ENCODE measurements at places on chromosomes 7 and 10.

- DNase-seq, result no peak
Observed at GRCh38 chr7:94595717-94596116, 60.2 kb downstream of the SGCE start.

GRCh38 chr10:133079836-133080682, 7.7 kb upstream of the ADGRA1 start:
- peak; percentile 13 for DNase-seq

GRCh38 chr7:13240349-13240748, 552.9 kb downstream of the ARL4A start:
- no peak for DNase-seq

DNA sequence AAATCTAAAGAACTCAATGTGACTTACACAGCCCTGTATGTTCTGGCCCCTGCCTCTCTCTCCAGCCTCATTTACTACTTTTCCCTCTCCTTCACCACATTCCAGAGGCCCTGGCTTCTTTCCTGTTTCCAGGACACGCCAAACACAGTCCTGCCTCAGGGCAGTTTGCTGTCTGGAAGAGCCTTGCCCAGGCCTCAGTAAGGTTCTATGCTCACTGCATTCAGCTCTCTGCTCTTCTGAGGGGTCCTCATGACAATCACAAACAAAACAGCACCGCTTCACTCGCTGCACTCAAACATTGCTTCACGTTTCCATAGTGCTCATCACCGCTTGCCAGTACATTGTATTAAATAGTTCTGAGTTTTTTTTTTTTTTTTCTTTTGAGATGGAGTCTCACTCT, 35.1 kb upstream of the GARS1 start:
- peak; percentile 70 for DNase-seq

- DNase-seq, result no peak
Observed at GRCh38 chr7:30003098-30003497, 13.5 kb upstream of the SCRN1 start.

- DNase-seq, result no peak
Observed at GRCh38 chr7:129405527-129405926, 28.7 kb upstream of the STRIP2 start.

DNA sequence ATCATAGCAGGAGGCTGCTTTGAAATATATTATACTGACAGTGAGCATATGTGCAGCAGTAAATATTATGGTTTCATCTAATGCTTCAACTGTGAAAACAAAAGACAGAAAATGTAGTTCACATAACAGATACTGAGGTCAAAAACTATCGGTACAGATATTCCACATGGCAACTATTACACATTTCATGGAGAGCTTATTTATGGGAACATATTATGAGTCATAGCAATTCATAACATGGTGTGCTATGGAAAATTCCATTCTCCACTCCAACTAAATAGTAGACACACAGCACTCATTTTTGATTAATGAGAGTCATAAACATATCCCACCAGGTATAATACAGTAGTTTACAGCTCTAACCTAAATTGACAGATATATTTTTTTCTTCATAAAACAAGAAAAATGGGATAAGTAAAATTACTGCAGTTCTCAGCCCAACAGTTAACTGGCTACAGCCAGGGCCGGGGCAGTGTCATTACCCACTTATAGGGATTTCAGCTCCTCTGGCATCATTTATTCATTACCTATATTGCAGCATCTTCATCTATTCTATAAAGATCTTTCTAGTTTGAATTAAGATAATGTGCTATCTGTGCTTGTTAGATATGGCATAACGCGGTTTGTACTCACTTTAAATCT, 475.6 kb upstream of the KLF6 start:
- peak; percentile 98 for DNase-seq

DNA sequence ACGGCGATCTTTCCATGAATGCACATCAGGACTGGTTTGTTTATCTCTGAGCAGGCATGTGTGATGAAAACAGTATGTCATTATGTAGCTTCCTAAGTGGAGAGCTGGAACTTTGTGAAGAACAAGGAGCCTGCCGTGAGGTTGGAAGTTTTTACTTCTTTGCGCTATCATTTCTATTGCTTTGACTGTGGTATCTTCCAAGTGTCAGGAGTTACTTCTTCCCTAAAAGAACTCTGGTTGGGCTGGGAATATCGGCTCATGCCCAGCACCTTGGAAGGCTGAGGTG, 167.4 kb upstream of the AHR start:
- DNase-seq, result no peak

GRCh38 chr10:87651801-87652200, 7.9 kb upstream of the PAPSS2 start:
- no peak for DNase-seq

DNA sequence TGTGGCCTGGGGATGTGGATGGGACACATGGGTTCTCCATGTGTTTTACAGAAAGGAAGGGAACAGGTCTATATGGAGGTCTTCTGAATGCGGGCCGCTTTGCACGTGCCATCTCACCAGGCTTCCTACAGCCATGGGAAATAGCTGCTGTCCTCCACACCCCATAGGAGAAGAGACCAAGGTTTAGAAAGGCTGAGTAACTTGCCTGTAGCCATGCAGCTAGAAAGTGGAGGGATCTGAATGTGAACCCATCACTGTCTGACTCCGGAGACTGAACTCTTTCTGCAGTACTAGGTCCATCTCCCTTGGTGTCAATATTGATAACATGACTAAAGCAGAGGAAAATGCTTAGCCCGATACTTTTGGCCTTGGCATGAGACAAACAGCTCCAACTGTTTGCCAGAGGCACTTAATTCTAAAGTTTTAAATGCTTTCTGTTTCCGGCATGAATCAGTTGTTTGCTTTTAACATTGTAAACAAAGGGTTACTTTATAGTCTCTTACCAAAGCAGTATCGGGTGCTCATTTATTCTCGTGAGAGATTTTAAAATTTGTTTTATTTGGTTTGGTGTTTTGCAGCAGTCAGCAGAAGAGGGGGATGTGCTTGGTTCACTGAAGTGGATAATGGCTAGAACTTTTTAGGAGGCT, 64.8 kb upstream of the LOXL4 start:
- no peak for DNase-seq

DNA sequence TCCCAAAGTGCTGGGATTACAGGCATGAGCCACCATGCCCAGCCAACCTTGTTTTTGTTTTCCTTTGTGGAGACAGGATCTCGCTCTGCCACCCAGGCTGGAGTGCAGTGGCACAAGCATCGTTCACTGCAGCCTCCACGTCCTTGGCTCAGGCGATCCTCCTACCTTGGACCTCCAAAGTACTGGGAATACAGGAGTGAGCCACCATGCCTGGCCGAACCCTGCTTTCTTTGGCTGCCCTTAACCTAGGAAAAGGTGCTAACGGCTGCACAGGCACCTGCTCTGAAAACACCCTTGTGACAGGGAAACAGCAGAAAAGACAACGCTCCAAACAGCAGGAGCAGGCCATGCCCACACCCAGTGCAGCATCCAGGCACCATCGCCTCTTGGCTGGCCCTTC, 71.9 kb downstream of the OAT start:
- no peak for DNase-seq

DNA sequence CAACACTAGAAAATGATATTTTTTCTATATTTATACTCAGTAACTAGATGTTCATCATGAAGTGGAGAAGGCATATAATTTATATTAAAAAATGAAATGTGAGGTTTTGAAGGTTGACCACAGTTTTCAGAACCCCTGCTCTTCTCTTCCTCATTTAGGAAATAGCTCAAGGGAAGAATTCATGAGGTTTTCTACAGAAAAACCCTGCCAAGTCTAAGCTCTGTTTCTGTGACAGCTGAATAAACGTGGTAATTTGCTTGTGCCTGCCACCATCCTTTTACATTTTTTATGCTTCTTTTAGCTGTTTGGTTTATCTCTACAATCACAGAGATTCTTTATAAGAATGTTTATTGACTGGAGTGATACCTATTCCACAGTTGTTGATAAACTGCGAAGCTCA, 630.3 kb upstream of the POT1 start:
- no peak for DNase-seq

DNA sequence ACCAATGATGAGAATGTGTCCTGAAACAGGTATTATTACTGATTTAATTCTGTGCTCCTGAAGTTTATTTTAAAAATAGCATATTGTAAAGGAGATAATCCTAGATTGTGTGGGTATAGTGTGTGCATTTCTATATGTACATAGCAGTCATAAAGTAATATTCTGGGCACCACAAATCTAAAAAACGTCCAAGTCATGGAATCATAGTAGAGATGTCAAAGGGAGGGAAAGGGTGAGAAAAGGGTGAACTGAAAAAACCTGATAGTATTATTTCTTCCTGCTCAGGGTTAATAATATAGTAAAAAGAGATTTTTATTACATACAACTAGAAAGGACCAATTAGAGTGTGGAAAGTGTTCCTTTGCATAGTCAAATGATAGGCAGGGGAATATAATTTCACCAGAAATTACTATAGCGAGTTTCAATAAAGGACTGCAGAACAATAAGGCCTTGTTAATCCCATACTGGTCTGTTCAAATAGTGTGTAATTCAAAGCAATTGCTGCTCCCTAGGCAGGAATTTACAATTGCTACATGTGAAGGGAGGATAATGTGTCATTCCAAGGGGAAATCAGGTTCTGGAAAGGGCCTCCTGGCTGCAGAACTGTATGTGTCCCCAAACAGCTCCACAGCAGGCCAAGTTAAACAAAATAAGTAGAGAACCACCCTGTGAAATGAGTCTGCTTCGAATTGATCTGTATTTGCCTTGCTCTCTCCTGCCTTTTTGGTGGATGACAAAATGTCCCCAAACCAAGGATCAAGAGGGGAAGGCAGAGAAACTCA, 42.5 kb upstream of the KMT2E start:
- peak; percentile 39 for DNase-seq

DNA sequence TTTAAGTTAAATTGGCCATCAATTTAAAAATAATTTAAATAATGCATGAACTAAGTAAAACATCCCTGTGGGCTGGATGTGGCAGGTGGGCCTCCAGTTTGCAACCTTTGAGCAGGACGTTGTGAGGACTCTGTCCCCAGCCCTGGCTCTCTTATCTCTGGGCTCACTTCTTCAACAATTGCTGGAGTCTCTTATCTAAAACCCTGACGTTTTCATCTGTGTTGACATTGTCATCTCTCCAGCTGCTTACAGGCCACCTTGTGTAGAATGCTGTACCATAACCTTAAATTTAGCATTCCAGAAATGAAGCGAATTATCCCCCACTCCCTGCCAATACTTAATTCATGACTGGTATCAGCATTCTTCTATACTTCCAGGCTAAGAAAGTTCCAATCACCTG, 3.2 kb upstream of the KIF5B start:
- DNase-seq, result no peak

GRCh38 chr7:132865366-132866143, 216.3 kb downstream of the CHCHD3 start:
- DNase-seq, result peak; percentile 77

- no peak for DNase-seq
Observed at GRCh38 chr7:857661-858060, 18.7 kb upstream of the GET4 start.

DNA sequence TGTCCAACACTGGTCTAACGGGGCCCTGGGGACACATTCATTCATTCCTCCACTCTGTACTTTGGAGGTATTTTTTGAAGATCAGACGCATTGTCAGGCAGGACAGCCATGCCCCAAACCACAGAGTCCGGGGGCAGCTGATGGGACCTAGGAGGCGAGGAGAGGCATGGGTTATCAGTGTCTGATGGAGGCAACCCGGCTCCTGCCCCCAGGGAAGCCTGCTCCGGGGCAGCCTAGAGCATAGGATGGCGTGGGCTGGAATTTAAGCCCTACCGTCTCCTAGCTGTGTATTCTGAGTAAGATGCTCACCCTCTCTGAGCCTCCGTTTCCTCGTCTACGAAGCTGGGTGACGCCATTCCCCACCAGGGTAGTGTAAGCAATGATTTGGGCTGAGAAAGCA, 55.4 kb upstream of the ELN start:
- no peak for DNase-seq

- no peak for DNase-seq
Observed at GRCh38 chr10:123213192-123213591, 59.0 kb downstream of the BUB3 start.

DNA sequence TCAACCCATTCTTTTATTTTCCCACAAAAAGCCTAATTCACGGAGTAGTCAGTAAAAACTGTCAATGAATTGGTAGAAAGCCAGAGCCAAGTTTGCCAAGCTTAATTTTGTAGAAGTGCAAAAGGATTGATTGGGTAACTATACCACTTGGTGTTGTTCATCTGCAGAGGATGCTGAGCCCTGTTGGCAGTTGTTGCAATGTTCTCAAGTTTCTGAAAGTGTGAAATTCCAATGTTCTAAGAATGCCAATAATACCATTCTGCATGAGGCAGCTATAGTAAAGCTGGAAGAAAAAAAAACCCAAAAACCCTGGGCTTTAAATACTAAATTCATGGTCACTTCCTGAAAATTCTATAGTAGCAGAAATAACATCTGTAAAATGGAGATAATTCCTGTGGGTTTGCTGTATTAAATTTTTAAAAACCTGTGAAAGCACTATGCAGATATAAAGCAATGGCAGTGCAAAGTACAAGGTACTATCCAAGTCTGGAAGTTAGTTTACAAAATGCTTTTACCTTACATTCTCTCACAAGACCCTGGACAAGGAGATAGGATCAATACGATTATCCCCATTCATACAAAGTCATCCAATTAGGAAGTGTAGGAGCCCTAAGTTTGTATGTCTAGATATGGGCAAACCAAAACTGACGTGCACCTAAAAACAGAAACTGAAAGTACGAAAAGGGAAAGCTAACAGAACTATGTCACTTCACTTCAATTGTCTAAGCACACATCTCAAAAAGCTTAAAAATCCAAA, 6.0 kb upstream of the PON1 start:
- peak; percentile 38 for DNase-seq

- DNase-seq, result no peak
Observed at GRCh38 chr10:50452603-50453002, 171.2 kb downstream of the SGMS1 start.

DNA sequence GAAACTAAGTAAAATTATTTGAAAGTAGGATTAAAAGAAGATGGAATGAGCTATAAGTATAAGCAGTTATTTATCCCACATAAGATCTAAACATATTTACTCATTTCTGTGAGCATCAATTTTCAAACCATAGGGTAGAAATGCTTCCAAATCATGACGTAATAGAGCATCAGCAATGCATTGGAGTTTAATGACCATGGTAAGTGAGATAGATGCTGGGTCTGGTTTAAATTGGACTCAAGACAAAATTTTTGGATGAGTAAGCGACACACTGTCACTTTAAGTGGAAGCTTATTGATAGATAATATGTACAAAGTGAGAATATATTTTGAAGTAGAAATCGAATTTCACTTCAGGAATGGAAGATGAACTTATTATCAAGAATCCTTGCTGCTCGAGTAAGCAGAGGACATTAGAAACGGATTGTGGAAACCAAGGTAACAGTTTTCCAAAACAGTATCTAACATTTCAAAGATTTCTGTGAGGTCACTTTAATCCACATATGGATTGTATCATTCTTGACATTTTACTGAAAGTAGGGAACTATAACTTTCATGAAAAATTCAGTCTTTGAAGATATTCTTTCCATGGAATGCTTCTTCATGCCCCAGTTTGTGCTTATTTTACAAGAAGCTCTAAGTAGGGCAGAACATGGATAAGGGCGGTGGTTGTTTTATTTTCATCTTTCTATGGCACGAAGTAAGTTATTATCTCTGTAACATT, 85.8 kb downstream of the AGMO start:
- DNase-seq, result no peak

Data from lung microvascular endothelial cell (primary cell).